ENCODE measurements at places on chromosomes 1 and 21.

GRCh38 chr1:96363826-96364225 lies 357.8 kb upstream of the PTBP2 start:
- DNase-seq = no peak

GRCh38 chr1:108597041-108597440 lies 37.1 kb downstream of the EEIG2 start:
- DNase-seq = no peak

DNA sequence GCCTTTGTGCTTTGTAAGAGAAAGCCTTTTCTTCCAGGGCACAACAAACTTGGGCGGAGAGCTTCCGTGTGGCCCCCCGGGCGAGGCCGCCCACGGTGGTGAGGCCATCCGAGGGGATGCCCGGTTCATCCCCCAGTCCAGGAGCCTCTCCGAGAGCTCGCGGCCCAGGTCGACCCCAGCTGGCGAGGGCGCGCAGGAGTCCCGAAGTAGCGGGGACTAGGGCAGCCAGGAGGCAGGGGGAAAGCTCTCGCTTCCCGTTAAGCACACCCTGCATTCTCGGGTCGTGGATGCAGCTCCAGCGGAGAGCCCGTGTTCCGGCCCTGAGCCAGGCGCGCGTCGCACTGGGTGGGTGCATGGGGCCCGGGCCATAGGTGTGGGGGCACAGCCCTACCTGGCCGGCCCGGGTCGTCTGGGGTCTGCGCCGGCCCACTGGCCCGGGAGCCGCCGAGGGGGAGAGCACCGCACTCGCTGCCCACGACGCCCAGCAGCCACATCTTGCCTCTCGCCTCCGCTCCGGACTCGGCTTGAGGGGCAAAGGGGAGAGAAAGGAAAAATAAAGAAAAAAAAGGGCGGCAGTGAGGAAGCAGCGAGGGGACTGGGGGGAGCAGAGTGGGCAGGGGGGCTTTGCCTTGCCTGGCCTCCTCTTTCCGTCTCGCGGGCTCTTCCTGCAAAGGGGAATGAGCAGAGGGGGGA lies 1.8 kb downstream of the RNF220 start:
- DNase-seq = no peak

DNA sequence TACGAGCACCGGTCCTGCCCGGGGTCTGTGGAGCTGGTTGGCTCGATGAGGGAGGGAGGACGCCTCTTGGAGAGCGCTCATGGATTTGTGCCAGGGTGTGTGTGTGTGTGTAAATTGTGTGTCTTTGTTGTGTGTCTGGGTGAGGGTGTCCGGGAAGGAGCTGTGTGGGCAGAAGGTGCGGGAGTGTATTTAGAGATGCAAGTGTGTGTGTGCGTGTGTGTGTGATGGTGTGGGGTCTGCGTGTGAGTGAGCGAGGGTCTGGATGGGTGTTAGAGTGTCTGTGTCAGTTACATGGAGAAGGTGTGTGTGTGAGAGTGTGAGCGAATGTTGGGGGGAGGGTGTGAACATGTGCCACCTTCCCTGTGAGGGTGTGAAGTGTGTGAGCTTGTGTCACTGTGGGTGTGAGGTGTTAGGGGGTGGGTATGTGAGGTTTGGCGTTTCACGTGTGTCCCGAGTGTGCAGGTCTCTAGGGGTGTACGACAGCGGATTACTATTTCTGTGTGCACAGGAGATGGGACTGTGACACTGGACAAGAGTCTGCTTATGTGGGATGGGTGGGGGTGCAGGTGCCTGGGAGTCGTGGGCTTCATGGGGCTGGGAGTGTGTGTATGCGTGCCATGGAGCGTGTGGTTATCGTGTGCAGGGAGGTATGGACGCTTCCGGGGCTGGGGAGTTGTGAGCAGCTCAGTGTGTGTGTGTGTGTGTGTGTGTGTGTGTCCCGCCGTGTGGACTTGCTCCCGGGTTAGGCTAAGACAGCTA lies 880 bp downstream of the IGSF21 start:
- DNase-seq = peak; percentile 6

DNA sequence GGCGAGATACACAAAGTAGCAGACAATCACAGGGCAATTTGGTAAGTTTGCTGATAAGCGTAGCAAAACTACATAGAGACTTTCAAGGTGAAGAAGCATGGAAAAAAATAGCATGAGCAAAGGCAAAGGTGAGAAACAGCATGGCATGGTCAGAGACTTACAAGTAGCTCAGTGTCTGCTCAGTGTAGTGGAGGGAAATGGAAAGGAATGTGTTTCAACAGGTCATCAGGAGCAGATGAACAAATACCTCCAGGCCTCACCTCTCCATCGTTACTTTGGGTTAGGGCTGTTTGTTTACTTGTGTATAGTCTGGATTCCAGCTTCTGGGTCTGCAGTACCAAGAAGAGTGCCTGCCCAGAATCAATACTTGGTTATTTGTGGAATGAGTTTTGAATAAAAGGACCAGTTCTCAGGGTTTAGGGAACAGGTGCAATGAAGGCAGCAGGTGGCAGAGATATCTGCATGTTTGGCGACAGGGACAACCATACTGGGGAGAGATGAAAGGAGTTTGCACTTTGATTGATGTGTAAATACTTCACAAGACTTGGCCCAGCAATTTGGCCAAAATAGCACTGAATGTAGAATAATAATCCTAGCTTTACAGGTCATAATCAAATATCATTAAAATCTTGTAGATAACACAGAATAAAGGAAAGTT lies 97.0 kb upstream of the FGGY start:
- no peak for DNase-seq

- no peak for DNase-seq
Observed at GRCh38 chr1:48616710-48617109, 144.7 kb upstream of the SPATA6 start.

DNA sequence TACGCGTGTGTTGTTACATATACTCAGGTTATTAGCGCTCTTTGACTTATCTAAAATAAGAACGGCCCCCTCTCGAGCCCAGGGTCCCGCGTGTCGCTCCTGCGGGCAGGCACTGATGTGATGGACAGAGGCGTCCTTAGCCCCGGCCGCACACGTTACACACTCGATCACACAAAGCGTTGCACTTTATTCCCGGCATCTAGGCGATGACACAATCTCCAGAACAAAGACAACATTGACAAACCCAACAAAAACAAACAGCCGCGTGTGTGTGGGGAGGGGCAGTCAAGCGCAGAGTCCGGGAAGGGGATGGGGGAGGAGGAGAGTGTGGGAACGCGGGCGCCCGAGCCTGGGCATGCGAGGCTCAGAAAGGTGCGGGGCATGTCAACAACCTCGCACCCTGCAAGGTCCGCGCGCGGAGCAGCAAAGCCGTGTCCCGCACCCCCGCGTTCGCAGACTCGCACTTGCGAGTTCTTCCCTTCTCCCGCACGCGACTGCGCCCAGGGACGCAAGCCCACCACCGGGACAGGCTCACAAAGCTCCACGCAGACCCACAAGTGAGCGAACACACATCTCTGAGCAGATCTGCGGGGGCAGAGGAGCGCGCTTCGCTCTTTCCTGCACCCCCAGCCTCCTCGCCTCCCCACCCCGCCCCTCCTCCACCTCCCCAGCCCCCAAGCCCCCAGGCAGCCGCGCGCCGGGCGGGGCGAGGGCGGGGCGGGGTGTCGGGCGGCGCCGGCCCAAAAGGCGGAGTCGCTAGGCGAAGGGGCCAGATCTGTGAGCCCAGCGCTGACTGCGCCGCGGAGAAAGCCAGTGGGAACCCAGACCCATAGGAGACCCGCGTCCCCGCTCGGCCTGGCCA lies at the start of gene EFNA1:
EFNA1 (plus strand) TSS at position 772 of the 862 bp plus-strand sequence. CDS start 102 bp downstream, outside the sequence.
- peak; percentile 46 for DNase-seq

- no peak for DNase-seq
Observed at GRCh38 chr1:12757836-12758235, 11.8 kb downstream of the CFAP107 start.

- DNase-seq = no peak
Observed at GRCh38 chr1:41905093-41905675, 13.5 kb downstream of the HIVEP3 start.

DNA sequence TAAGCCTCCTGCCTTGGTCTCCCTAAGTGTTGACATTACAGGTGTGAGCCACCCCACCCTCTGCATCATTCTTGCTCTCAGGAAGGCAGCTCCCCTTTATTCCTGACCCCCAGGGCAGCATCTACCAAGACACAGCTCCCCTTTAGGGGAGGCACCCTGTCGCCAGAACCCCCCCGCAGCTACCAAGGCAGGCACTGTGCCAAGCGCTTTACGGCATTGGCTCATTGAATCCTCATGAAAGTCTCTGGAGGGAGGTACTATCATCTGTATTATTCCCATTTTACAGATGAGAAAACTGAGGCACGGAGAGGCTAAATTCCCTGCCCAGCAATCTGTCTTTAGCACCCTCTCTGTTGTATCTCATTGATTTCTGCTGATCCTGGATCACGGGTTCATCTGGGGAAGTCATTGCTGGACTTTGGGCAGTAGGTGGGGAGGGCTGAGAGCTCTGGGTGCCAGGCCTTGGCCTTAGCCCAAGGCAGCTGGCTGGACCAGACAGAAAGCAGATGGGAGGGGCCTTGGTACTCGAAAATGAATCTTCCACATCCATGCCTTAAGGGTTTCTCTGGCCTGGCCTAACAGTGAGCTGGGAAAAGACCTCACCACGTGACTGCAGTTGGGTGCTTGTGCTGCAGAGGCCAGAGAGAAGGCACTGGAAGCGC lies 5.9 kb downstream of the PLOD1 start:
- DNase-seq = no peak
